Sigmoid colon (tissue), 7 donors: ENCODE measurements at places on chromosomes 4 and X. TPM values are rescaled to one million over a fixed set of nuclear protein-coding genes. Genes with fewer than 3 reads are reported as not detected.

DNA sequence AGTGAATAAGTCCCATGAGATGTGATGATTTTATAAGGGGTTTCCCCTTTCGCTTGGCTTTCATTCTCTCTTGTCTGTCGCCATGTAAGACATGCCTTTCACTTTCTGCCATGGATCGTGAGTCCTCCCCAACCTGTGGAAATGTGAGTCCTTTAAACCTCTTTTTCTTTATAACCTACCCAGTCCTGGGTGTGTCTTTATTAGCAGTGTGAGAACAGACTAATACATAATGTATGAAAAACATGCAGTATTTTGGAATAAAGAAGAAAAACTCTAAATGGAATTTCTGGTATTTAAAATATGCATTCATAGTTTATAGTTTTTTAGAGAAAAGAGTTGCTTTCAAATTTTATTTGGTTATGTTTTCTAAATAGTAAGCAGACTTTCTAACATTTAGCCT, 360.7 kb downstream of the PCDH7 start:
- no peak for DNase-seq

Gene PABPC1L2B
- total RNA-seq: not detected

Gene POF1B
- total RNA-seq: 0.83 TPM

- DNase-seq: no peak
Measured at GRCh38 chr4:143351774-143352451, 15.2 kb downstream of the GAB1 start.

Gene CYLC1
- total RNA-seq: not detected

DNA sequence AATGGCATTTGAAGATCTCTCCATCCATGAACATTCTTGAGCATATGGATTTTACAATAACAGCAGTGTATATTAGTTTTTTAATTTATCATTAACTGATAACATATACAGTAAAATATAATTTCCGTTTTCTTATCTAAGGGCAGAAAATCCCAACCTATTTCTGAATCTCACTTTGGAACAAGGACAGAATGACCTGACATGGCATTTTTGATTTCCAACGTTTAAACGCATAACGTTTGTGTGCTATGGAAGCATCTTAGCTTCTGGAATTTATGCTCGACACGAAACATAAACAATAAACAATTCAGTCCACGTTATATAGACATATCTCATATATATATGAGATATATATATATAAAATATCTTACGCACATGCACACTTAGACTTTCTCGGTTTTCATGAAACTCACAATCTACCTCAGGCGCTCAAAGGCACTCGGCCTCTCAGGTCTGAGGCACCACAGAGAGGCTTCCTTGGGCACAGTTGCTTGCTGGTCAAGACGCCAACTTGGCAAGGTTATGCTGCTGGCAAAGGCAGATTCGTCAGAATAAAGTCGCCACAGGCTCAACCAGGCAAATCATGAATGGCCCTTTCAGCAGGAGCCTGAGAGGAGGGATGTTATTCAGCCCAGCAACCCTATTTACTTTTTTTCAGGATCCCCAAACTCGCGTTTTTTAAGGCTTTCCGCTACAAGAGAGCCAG, 1.0 kb upstream of the UGT8 start:
- DNase-seq: no peak

DNA sequence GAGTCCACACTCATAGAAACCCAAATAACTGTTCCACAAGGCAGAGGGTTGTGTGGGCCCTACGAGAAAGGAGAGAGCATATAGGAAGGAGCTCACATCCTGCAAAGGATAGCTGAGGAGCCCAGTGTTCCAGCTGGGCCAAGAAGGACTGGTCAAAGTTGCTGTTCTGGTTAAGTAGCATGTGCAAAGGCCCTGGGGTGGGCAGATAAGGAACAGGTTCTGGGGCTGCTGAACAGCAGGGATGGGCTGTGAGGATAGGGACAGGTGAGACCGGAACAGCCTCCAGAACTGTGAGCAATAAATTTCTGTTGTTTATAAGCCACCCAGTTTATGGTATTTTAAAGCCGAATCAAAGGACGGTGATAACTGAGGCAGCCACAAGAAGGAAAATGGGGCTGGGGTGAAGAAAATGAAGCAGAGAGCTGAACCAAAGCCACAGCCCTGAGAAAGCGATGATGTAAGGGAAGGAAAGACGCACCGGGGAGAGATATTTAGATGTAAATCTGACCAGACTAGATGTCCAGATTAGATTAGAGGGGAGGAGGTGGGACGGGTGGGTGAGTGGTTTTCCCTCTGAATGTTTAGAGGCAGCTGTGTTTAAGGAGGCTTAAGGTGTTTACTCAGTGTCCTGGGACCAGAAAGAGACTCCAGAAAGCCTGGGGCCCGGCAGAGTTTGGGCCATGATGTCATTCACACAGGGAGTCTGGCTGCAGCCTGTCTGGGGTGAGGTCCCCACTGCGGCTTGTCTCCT, 180.8 kb upstream of the BCOR start:
- DNase-seq: no peak

DNA sequence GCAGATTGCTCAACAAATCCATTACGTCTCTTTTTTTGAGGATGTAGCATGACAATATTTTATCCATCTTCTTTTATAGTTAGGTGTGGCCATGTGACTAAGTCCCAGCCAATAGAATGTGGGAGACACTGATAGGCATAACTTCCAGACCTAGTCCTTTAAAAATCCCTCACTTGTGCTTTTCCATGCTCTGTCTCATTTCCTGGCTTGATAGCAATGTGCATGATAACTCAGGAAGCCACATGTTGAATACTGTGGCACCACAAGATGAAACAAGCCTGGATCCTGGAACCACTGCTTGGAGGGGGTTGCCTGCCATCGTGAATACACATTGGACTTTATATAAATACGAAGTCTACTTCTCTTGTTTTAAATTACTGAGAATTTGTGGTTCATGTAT, 184.0 kb upstream of the NEIL3 start:
- DNase-seq: no peak

Gene PLP1
- 112 TPM for total RNA-seq

GRCh38 chr4:25937801-25938200, 23.8 kb downstream of the SMIM20 start:
- DNase-seq: no peak

Gene AFM
- total RNA-seq: not detected

Gene P2RY8
- total RNA-seq: 0.28 TPM

- no peak for DNase-seq
Measured at GRCh38 chr4:94390804-94391410, 48.3 kb upstream of the HPGDS start.
